ENCODE measurements at places on chromosomes 1 and 21.

DNA sequence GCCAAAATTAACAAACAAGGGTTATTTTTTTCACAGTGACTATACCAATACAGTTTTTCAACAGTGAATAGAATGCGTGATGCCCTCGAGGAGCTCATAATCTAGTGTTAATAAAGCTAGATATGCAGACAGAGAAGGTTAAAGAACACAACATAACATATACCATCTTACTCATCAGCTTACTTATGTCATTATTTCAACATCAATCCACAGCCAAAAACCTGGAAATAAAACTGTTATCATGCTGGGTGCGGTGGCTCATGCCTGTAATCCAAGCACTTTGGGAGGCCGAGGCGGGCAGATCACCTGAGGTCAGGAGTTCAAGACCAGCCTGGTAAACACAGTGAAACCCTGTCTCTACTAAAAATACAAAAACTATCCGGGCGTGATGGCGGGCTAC, 6.1 kb downstream of the STX6 start:
- no peak for DNase-seq

- peak; percentile 83 for DNase-seq
These were observed 380.8 kb downstream of the HHIPL2 start for GRCh38 chr1:222167111-222167510.

DNA sequence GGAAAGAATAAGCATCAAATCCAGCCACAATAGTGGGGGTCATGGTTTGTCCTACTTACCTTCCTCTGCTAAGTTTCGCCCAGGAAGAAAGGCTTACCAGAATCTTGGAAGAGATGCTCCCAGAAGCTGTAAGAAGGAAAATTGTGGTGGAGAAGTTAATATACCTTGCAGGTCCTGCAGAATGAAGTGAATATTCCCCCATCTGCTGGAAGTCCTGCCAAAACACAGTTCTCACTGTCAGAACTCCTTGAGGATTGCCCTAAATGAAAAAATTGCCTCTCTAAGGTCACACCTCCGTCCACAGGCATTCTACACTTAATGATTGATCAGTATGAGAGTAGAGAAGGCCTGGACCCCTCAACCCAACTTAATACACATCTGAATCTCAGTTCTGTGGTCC, 78.4 kb upstream of the RGS21 start:
- no peak for DNase-seq

DNA sequence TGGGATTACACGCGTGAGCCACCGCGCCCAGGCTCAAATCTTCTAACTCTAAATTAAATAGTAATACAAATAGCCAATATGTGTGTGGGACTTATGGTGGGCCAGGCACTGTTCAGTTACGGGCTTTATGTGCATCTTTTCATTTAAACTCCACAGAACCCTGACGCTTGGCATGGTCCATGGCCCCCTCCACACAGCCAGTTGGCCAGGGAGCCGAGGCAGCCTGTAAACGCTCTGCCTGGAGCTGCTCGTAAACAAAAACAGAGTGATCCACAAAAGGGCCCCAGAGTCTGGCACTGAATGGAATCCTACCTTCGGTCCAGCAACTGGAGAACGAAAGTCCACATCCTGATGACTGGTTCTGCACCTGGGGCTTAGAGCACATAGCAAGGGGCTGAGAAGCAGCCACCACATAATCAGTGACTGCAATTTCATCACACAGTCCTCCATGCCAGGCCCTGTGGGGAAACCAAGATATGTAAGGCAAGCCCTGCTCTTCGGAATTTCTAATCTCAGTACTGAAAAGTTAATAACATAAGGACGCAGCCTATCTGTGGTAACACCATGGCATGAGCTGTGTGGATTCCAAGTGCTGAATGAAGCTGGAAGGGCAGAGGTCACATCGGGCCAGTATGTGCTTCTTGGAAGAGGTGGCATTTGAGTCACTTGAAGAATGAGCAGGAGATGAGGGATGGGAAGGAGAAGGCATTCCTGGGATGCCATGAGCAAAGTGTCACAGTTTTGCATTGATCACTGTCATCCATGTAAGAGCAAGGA, 13.5 kb upstream of the ADAMTSL4 start:
- no peak for DNase-seq

DNA sequence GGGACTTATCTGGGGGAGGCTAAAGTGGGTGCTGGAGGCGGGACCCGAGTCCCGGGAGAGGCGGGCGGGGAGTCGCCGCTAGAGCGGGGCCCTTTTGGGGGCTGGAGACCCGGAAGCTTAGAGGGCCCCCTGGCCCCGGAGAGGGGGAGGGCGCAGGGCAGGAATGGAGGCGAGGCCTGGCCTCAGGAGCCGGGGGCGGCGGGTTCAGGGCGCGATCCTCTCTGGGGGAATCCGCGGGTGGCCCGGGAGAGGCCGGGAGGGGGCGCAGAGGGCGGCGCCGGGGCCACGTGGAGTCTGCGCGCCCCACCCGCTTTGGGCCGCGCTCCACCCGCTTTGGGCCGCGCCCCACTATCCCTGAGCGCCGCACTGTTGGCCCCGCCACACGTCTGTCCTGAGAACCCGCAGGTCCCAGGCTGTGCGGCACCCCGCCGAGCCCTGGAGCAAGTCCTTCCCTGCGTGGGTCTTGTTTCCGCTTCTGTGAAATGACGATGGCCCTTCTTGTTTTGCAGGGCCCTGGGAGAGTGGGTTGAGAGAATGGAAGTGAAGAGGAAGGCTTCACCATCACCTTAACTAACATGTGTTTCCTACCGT, 84.4 kb downstream of the NKAIN1 start:
- no peak for DNase-seq

DNA sequence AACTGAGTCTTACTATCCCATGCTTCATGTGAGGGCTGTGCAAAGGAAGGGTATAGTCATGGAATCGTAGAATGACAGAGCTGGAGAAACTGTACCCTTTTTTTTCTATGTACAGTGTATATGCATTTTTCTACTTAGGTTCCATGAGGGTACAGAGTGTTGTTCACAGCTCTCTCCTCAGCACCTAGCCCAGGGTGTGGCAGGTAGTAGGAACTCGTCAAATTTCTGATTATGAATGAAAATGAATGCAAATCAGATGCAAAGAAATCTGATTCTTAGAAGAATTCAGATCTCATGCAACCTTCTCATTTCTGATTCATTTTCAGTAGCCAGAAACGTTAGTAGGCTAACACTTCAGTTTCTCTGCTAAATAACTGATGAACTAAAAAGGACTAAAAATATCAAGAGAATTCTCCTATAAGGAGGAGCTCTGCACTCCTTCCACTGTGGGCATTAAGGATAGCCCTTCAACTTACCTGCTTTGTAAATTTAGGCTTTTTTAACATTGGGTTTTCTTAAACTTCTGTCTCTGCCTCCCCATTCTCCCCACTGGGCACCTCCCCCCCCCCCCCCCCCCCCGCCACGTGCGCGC, 18.0 kb upstream of the HHAT start:
- no peak for DNase-seq

DNA sequence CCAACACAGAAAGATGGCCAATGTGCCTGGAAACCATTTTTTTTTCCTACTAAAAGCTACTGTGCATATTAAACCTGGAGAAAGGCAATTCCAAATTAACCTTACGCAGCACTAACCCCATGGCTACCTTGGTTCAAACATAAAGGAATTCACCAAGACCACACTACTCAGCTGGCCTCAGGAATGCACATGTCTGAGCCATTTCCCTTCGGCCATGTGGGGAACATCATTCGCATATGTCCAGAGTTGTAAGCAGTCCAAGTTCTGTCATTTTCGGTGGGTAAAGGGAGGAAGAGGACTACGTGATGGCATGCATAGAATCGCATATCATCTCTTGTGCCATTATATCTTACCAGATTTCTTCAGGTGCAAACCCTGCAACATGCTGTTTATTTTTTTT, 175.4 kb downstream of the NTMT2 start:
- DNase-seq = no peak

DNA sequence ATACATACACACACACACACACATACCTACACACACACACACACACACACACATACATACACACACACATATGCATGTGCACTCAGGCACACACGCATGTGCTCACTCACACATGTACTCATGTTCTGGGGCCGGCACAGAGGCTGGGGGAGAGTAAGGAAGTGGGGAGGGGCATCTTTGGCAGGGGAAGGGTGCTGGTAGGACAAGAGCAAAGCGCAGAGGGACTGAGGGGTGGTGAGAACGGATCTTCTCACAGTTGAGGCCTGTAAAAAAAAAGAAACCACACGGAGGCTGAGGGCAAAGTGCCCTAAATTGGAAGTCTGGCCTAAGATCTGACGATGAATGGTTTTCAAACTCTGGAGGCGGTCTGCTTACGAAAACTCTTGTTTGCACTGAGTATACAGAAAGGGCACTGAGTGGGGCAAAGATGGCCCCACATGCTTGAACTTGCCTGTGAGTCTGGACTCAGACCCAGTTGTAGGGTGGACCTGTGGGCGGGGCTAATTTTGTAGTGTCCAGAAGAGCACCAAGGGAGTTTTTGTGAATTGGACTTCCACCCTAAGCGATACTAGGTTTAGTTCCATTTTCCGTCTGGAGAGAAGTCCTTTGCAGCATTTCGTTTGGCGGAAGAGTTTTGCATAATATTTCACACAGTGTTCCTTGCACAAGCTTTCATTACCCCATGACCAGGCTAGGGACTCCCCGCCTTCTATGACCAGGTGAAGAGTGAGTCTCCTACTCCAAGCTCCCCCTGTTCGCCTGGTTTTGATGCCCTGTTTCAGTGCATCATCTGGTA, 79.3 kb upstream of the LYST start:
- DNase-seq = no peak

DNA sequence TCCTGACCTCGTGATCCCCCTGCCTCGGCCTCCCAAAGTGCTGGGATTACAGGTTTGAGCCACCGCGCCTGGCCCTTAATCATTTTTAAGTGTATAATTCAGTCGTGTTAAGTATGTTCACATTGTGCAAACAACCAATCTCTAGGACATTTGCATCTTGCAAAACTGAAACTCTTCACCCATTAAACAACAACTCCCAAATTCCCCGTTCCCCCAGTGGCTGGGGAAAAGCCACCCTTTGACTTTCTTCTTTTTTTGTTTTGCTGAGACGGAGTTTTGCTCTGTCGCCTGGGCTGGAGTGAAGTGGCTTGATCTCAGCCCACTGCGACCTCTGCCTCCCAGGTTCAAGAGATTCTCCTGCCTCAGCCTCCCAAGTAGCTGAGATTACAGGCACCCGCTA, 6.5 kb upstream of the THEMIS2 start:
- no peak for DNase-seq

GRCh38 chr1:99374109-99374508, 109.8 kb downstream of the PLPPR4 start:
- DNase-seq = no peak

DNA sequence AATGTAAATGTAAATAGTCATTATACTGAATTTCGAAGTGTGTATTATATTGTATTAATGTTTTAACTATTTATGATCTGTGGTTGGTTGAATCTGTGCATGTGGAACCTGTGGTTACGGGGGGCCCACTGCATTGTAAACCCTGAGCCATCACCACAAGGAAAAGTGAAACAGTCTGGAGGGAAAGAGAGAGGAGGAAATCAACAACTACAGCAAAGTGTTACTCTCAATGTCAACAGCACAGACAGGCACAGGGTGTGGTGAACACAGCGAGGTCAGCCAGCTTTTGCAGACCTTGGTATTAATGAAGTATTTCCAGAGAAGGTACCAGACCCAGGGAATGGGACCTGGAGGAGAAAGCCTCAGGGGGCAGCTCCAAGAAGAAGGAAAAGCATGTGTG, 37.1 kb upstream of the BACE2 start:
- no peak for DNase-seq

DNA sequence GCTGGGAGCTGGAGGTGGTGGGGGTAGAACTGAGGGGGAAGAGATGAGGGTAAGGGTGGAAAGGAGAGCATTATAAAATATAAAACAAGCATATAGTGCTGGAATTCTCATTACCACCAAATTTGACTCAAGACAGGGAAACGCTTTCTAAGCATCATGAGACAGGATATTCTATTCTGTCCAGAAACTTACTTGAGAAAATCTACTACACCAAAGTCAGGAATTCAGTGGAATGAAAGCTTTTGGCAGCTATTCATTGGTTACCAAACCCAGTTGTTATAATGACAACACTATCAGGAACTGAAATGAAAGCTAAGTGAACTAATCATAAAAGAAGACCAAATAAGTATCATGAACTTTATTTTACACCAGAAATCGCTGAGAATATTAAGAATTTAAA, 14.5 kb downstream of the AIDA start:
- no peak for DNase-seq

GRCh38 chr1:91120421-91120820, 98.6 kb upstream of the ZNF644 start:
- no peak for DNase-seq

DNA sequence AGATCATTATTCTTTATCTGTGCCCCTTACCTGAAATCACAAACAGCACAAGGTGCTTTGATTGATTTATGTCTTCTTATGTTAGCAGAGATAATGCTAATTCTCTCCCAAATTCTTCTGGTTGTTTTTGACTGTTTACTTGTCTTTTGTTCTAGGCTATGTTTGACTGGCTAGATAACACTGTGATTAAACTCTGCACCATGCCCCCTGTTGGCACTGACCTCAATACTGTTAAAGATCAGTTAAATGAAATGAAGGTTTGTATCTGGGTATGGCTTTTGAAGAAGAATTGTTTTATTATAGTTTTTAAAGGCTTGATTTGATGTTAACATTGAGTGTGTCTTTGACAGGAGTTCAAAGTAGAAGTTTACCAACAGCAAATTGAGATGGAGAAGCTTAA, 49.6 kb upstream of the BMP8A start:
- no peak for DNase-seq

DNA sequence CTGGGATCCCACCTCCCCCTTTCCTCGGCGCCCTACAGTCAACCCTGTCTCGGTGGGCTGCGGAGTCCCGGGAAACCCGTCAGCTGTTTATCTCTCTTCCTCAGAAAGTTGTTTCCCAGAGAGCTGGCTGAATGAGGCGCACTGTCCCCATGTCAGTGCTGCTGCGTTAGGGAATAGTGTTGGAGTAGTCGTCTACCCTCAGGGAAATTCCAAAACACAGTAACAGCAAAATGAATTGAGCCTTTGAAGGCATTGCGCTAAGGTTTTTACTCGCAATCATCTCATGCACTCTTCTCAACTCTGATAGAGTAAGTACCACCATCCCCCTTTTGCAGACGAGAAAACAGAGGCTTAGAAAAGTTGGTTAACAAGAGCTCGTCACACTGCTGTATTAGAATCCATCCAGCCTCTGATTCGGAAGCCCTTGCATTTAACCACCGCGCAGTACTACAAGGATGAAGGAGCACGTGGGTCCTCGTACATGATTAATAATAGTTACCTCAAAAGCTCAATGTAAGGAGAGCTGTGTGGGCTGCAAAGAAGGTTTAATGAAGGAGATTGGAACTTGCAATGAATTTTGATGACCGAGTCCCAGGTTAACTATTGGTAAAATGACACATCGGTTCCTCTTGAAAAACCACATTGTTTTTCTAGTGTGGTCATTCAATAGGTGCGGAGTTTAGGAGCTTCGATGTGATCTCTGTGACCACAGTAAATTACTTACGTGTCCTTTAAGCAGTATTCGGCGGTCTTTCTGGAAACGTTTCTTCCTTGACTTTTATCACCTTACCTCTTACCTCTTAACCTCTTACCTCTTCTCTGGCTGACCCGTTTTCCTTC, 788 bp upstream of the EDEM3 start:
- peak; percentile 17 for DNase-seq

Data from skeletal muscle cell (primary cell).